ENCODE measurements at places on chromosomes 6 and 20.

- DNase-seq: peak; percentile 22
These were observed 61.6 kb upstream of the MRPS10 start for GRCh38 chr6:42279144-42279781.

- no peak for DNase-seq
These were observed 19.3 kb downstream of the ECT2L start for GRCh38 chr6:138815221-138815620.

GRCh38 chr20:63293456-63293855, 470 bp downstream of the COL20A1 start:
- no peak for DNase-seq

- DNase-seq: no peak
These were observed 20.5 kb upstream of the ZNF133 start for GRCh38 chr20:18267815-18268214.

GRCh38 chr6:134092449-134092848, 40.0 kb upstream of the SLC2A12 start:
- no peak for DNase-seq

DNA sequence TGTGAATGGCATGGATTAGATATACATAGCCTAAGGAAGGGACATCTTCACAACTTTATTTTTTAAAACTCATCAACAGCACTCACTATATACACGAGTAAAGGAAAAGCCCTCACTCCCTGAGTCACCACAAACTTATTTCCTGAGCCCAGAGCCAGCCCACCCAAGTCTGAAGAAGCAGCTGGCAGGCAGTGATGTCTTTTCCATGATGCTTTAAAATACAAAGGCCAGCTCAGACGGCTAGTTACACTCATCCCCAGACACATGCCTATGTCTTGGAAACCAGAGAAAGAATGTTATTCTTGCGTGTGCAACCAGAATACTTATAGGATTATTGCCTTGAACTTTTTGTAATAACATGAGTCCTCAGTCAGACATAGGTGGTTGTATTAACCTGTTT, 114.4 kb downstream of the ADGRG6 start:
- DNase-seq: peak; percentile 79

DNA sequence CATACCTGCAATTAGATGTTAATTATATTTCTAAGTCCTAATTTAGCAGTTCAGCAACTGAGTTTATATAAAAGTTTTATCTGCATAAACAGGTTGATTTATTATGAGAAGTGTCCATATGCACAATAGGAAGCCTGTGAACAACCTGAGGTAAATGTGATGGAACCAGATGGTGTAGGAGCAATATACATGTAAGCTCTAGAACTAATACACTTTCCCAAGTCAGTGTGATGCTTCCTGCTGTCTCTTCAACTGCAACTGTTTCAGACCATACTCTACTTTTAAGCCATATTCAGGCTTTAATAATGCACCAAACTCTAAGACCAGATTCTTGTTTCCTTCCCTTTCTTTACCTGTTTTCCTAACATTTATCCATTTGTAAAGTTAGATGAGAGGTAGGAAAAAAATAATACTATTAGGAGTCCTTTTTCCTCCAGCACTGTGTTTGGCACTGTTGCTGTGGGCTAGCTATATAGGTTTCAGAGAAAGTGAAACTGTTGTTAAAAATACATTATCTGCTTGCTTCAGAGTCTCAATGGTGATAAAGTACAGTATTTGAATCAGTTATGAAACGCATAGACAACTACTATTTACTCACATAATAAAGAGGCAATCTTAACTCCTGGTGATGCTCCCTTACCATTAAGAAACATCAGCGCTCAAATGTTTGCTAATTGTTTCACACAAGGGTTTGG, 1009.3 kb downstream of the GRIK2 start:
- no peak for DNase-seq

DNA sequence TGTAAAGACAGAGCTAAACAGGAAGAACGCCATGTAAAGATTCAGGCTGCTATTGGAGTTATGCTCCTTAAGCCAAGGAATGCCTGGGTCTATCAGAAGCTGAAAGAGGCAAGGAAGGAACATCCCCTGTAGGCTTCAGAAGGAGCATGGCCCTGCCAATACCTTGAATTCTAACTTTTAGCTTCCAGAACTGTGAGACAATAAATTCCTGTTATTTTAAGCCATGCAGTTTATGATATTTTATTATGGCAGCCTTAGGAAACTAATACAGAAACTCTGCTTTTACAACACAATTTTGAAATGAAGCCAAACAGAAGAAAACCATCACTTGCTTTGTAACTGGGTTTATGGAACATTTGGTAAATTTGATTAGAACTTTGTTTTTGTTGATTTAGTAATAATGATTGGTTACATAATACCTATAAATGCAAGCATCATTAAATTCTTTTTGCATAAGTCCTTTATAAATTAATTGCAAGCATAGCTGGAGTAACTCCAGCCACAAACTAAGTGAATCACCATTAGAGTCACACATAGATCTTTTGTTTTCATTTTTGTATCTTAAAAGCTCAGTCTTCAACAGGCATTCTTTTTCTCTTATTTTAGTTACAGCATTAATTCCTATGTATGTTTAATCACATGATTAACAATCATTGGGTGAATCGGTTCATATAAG, 33.5 kb upstream of the TSPYL1 start:
- no peak for DNase-seq

GRCh38 chr20:20551409-20551808, 161.0 kb downstream of the RALGAPA2 start:
- no peak for DNase-seq

- no peak for DNase-seq
These were observed 20.8 kb downstream of the SHLD1 start for GRCh38 chr20:5770987-5771318.

DNA sequence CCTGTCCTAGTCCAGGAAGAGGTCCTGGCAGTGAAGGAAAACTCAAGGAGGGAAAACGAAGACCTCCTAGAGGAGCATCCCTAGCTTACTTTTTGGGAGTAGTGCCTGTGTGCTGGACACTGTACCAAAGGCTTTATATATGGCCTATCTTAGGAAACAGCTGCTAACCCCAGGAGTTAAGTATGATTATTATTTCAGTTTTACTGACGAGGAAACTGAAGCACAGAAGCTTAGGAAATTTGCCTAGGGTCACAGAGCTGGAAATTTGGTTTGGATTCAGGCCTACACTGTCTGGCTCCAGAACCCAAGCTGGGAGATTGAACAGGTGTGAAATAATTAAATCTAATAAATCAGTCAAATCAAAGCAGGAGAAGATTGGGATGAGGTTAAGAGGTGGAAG, 78.0 kb downstream of the SLX4IP start:
- DNase-seq: no peak

DNA sequence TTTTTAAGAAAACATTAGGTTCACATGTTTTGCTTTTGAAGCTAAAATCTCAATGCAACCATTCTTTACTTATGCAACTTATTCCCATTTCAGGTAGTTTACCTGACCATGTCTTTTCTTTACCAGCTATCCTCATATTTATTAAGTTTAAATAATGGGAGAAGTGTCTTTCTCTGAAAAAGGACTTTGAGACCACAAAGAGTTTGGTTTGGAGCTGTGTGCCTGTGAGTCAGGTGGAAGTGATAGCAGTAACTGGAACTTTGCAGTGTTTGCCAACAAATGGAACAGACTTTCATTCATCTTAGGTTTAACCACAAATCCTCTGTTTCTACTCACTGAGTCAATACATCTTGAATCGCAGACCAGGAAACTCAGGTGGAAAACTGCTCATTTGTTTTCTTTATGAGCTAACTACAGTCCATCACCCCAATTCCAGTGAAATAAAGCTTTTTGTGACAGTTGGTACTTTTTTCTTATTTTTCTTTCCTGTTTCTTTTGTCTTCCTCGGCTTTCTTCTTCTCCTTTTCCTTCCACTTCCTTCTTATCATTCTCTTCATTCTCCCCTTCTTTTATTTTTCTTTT, 148.3 kb upstream of the RIN2 start:
- no peak for DNase-seq

DNA sequence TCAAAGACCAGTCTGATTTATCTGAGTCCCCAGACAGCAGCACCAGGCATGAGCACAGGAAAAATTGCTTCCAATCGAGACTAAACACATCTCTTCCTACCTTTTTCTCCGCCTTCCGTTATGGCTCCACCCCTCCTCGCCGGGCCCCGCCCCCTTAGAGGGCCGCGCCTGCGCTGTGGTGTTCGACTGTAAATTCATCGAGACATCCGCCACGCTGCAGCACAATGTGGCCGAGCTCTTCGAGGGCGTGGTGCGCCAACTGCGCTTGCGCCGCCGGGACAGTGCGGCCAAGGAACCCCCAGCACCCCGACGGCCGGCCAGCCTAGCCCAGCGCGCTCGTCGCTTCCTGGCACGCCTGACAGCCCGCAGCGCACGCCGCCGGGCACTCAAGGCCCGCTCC, 8.9 kb downstream of the REM1 start:
- no peak for DNase-seq

GRCh38 chr6:134938896-134939295, 11.0 kb downstream of the ALDH8A1 start:
- DNase-seq: no peak

- DNase-seq: no peak
These were observed 60.7 kb downstream of the GRIK2 start for GRCh38 chr6:101454106-101454676.

GRCh38 chr6:125791151-125791819, 525 bp downstream of the NCOA7 start:
- no peak for DNase-seq

GRCh38 chr6:17785094-17785787, 78.5 kb upstream of the NUP153 start:
- DNase-seq: no peak

- no peak for DNase-seq
These were observed 54.3 kb downstream of the NUS1 start for GRCh38 chr6:117729613-117730012.

DNA sequence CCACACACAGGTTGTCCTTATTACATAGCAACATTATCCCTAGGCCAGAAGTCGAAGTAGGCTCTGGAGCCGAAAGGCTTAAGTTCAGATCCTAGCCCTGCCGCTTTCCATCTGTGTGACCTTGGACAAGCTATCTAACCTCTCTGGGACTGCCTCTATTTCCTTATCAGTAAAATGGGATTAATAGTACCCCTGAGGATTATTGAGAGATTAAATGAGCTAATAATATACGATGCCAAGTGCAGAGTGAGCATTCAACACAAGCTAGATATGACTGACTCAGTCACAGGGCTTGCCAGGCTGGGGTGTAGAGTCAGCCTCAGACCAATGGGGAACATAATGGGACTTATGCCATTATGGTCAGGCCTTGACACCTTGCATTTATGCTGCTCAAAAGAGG, 8.9 kb upstream of the SPATA2 start:
- DNase-seq: no peak

- no peak for DNase-seq
These were observed 9.8 kb downstream of the C6orf52 start for GRCh38 chr6:10684618-10685017.

GRCh38 chr6:142008781-142009180, 123.9 kb upstream of the GJE1 start:
- no peak for DNase-seq

GRCh38 chr20:1618954-1619540, 762 bp downstream of the SIRPB1 start:
- DNase-seq: no peak

All from fibroblast of the conjunctiva (primary cell).